ENCODE measurements at places on chromosomes 13 and 19.
A peak's percentile ranks its signal among the peaks of the same experiment; 100 is the strongest.

- no peak for DNase-seq
These were observed 37.6 kb downstream of the KCTD12 start for GRCh38 chr13:76848596-76848995.

- DNase-seq, result no peak
These were observed 863 bp downstream of the ANKRD10 start for GRCh38 chr13:110914081-110914330.

GRCh38 chr19:30073152-30074000 is 131.3 kb downstream of the URI1 start:
- DNase-seq, result no peak

DNA sequence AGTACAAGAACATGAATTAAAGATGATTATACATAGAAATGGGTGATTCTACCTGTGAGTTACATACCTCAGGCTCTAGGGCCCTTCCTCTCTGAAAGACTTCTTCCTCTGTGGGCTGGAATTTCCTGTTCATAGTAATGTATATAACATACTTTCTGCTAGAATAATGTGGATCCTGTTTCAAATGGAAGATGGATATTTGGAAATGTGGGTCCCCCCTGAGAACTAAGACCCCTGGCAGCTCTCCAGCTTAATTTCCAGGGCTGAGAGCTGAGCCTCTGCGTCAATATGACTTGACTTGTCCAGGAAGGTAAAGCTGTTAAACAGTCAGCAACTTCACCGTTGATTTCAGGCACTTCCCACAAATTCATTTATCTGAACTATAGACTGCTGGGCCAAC is 296.3 kb downstream of the NALCN start:
- no peak for DNase-seq

- no peak for DNase-seq
These were observed 1547.8 kb downstream of the EFNB2 start for GRCh38 chr13:104987621-104988020.

- no peak for DNase-seq
These were observed 316.7 kb downstream of the DIAPH3 start for GRCh38 chr13:59846845-59847620.

GRCh38 chr19:3986260-3987041 is 1.2 kb upstream of the EEF2 start:
- no peak for DNase-seq

DNA sequence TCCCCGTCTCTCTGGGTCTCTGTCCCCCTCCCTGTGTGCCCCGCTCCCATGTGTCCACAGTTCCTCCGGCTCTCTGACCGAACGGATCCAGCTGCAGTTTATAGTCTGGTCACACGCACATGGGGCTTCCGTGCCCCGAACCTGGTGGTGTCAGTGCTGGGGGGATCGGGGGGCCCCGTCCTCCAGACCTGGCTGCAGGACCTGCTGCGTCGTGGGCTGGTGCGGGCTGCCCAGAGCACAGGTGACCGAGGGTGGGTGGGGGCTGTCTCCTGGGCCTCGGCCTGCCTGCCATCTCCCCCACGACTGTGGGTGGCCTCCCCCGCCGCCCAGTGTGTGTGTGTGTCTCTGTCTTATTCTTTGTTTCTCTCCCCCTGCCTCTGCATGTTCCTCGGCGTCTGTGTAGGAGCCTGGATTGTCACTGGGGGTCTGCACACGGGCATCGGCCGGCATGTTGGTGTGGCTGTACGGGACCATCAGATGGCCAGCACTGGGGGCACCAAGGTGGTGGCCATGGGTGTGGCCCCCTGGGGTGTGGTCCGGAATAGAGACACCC is 10.3 kb downstream of the TRPM4 start:
- no peak for DNase-seq

DNA sequence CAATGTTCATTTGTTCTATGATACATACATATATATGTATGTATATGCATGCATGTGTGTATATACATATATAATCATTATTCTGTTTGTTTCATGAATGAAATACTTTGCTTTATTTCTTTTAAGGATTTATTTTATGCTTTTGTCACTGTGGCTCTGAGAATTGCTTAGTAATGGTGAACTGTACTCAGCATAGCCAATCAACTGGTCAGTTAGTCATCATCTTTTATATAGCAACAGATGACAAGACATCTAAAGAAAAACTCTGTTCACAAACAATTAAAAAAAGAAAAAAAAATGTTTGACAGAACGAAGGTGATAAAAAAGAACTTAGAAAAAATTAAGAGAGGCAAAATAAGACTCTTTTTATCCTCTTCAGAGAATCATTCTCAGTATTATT is 1440.3 kb downstream of the PCDH9 start:
- DNase-seq, result no peak

DNA sequence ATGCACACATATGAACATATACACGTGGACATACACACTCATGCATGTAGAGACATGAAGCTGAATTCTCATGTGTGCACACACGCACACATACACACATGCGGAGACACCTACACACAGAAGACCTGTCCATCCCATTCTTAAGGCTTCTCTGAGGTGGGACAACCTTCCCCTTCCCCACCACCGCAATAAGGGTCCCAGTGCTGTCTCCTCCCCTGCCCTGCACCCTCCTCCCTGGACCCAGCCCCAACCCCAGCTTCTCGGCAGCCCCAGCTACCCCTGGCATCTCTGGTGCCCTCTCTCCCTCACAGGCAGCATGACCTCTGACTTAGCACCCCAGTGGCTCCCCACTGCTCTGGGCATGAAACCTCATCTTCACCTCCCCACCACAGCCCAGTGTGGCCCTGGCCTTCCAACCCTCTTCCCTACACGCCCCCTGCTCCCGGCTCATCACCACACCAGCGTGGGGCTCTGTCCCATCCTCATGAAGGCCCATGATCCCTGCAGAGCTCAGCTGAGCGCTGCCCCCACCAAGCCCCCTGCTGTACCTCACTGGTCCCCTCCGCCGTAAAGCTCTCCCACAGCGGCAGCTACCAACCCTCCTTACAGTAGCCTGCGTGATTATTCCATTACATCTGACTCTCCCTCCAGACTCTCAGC is 204.1 kb upstream of the ZNF536 start:
- DNase-seq, result no peak

GRCh38 chr13:113904411-113904810 is 40.5 kb upstream of the GAS6 start:
- no peak for DNase-seq

DNA sequence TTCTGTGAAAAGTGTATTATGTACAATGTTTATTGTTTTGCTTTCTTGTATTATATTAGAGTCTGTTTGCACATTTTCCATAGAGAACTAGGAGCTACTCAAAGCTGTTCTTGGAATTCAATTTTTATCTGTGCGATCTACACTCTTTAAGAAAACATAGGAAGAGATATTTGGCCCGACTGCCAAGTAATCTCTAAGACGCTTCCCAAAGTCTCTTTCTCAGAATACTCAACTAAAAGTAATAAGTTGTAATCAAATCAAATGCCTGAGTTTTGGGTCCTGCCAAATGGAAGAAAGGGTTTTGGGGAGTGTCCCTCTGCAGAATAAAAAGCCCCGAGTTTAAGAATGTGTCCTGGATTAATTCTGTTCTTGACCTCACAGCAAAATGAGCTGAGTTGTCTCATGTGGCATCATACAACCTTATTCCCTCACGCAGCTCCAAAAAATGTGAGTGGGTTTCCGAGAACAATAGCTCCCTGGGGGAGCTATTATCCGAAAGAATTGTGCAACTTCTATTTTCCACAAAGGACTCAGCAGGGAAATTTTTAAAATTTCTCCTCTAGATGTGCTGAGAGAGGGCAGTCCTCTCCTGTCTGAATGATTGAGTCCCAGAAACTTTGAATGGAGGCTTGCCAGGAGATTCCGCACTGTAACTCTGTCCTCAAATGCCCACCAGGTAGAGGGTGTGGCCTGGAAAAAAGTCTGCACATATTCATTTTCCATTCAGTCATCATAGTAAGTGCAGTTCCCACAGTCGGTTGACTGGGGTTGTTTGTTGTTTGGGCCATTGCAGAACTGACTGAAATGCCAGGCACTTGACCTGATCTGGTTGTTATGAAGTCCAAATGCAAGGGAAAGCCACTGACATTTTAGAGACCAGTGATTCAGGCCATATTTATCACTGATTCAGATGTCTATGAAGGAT is 280.0 kb upstream of the SOX21 start:
- DNase-seq, result no peak

GRCh38 chr19:31648347-31648746 is 299.1 kb upstream of the TSHZ3 start:
- DNase-seq, result no peak

- no peak for DNase-seq
These were observed 211.1 kb downstream of the TEX29 start for GRCh38 chr13:111531505-111531904.

GRCh38 chr19:28710278-28710677 is 502.7 kb downstream of the UQCRFS1 start:
- no peak for DNase-seq

DNA sequence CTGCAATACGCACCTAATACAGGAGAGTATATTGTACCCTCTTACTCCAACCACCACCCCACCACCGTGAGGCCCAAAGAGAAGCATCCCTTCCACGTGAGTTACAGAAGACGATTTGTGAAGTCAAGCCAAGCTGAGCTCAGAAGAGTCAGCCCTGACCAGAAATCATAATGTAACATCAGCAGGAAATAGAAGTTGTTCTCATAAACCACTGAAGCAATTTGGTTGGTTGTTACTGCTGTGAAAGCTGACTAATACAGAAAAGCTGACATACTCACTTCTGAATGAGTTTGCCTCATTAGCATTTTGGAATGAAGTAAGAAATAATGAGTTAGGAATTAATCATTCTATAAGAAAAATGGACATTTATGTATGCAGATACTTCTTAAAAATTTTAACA is 749.4 kb upstream of the SLC10A2 start:
- no peak for DNase-seq

GRCh38 chr19:33383720-33384292 is 10.3 kb downstream of the CEBPG start:
- no peak for DNase-seq

GRCh38 chr19:13152356-13152973 is 2.3 kb downstream of the IER2 start:
- DNase-seq, result no peak

- DNase-seq, result no peak
These were observed 697 bp downstream of the FCGRT start for GRCh38 chr19:49512970-49513745.

DNA sequence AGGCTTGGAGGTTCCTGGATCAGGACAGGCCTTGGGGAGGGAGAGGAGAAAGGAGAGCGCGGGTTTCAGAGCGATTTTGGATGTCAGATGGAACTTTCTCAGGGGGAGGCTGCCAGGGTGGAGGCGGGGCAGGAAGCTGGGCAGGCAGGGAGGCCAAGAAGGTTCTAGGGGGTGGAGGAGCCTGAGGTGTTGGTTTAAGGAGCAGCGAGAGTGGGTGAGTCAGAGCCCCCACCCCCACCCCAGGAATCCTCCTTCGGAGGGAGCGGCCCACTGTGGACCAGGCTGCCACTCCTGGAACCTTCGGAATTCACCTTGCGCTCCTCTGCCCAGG is 15.9 kb upstream of the NOP53 start:
- no peak for DNase-seq

DNA sequence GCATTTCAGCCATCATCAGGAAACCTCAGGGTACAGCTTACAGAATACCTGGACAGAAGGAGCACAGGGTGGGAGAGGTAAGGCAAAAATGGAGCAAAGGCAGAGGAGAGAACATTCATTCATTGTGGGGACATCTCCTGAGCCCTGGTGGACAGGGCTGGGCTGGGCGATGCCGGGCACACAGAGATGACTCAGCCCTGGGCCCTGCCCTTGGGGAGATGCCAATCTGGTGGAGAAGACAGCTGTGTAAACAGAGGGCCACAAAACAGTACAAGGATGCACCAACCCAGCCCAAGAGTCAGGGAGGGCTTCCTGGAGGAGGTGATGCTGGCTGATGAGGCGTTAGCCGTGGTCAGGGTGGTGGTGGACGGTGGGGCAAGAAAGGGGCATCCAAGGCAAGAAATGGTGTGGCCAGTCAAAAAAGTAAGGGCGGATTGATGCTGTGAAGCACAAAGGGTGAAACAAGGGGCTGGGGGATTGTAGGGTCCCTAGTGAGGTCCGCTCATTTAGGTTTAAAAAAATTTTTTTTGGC is 3.6 kb upstream of the HAS1 start:
- DNase-seq, result no peak

- DNase-seq, result no peak
These were observed 7.1 kb downstream of the SAMD4B start for GRCh38 chr19:39349326-39349725.

DNA sequence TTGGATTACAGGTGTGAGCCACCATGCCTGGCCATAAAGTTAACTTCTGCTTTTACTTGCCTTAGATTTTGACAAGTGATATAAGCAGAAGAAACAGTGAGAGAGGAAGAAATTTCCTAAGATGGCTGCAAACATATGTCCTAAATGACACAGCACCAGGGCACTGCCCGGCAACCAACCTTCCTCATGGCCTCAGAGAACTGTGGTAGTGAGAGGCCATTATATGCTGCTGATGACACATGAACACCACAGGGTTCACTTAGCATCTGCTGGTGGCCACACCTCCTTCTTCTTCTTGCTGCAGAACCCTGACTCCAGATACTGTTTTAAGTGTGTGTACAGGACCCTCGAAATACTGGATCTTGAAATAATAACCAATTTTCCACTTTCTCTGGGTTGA is 88.2 kb downstream of the KCTD12 start:
- DNase-seq, result no peak

DNA sequence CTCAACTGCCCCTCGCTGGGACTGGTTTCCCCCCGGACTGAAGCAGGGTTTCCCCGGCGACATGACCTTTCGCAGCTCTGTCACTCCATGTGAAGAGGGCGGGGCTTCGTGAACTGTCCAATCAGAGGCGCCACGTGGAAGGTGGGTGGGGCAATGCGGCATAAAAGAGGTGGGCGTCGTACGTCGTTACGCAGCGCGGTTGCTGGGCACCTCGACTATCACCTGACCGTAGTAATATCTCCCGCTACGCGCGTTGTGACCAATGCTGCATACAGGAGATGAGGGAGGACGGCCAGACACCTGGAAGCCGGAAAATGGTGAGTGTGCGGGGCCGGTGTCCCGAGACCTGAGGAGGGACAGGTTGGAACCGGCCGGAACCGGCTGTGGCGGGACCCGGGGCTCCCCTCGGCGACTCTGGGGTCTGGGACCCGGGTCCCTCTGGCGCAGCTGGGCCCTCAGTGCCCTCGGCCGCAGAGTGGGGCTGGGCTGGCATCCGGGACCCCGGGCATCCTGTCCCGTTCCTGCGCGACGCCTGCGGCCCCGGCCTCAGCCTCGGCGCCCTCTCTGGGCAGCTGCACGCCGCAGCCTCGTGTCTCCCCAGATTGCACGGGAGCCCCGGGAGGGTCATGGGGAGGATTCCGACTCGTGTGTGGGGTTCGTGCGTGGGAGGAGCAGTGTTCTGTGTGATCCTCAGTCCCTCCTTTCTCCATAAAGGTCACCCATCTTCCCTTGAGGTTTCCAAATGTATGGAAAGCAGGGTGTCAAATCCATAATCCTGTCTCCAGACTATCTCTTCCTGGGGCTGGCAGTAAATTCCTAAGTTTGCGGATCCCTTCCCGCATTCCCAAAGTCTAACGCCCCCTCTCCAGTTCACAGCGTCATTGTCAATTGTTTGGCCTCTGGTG is 32.2 kb downstream of the ZNF136 start:
- peak; percentile 38 for DNase-seq

DNA sequence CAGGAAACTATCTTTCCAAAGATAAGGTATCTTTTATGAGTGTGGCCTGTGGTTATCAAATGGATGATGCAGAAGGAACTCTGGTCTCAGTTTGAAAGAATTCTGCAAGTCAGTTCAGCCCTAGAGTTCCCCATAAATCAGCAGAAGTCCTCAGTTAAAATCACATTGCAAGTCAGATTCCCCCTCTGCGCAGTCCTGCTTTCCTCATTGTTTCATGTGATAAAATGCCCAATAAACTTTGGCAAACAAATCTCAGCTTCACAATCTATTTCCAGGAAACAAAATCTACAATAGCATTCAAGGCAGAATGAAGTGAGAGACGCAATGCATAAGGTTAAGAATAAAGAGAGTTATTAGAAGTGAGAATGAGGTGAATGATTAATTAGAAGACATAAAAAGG is 216.3 kb upstream of the KLHL1 start:
- DNase-seq, result no peak
